ENCODE measurements at places on chromosomes 3 and 15.

GRCh38 chr3:169285057-169286033 lies 378.2 kb downstream of the MECOM start:
- no peak for DNase-seq

DNA sequence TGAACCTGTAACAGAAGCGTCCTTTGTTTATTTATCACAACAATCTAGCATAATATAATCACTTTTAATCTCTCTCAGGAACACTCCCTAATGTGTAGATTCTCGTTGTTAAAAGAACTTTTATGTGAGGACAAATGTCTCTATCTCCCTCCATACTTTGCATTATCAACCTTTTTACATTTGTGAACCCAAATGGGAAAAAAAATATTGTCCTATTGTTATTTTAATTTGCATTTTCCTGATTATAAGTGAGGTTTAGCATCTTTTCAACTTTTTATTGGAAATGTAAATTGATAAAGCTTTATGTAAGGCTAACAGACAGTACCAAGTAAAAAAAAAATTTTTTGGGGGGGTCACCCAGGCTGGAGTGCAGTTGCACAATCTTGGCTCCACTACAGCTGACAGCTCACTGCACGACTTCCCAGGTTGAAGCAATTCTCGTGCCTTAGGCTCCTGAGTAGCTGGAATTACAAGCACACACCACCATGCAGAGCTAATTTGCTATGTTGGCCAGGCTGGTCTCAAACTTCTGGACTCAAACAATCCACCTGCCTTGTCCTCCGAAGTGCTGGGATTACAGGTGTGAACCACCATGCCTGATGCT lies 33.0 kb upstream of the DENND4A start:
- DNase-seq, result no peak

- no peak for DNase-seq
These were observed 440.8 kb upstream of the GBE1 start for GRCh38 chr3:82202269-82202668.

DNA sequence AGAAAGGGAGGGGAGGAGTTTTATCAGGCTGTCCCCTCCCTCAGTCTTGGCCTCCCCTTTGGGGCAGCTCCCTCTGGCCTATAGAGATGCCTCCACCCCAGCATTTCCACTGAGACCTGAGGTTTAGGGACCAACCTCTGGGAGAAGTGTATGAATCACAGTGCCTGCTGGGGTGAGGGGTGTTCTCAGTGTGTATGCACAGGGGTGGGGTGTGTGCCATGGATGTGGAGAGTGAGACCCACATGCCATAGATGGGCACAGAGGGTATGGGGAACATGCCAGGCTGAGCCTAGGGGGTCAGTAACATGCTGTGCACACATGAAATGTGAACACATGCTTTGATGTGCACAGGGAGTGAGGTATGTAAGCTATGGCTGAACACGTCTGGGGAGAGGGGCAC lies 12.4 kb upstream of the ANKRD63 start:
- no peak for DNase-seq

GRCh38 chr3:97821287-97821773 lies 481 bp upstream of the CRYBG3 start:
- no peak for DNase-seq

DNA sequence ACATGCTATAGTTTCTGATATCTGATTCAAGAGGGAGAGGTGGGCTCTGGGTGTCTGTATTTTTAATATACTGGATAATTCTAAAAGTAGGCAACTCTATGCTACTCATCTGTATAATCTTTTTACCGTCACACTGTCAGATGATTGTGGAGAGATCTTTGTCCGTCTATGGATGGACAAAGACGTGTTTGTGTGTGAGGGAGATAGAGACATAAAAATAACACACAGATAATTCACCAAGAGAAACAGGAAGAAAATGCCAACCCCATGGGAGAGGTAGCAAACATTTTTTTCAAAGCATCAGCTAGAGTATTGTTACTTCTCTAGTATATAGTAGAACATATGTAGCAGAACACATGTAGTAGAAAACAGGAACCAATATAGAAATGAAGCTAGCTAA lies 346.1 kb downstream of the AGBL1 start:
- no peak for DNase-seq

GRCh38 chr3:14505001-14505802 lies 34.9 kb downstream of the GRIP2 start:
- no peak for DNase-seq

GRCh38 chr15:94233441-94233840 lies 2.1 kb downstream of the MCTP2 start:
- no peak for DNase-seq

DNA sequence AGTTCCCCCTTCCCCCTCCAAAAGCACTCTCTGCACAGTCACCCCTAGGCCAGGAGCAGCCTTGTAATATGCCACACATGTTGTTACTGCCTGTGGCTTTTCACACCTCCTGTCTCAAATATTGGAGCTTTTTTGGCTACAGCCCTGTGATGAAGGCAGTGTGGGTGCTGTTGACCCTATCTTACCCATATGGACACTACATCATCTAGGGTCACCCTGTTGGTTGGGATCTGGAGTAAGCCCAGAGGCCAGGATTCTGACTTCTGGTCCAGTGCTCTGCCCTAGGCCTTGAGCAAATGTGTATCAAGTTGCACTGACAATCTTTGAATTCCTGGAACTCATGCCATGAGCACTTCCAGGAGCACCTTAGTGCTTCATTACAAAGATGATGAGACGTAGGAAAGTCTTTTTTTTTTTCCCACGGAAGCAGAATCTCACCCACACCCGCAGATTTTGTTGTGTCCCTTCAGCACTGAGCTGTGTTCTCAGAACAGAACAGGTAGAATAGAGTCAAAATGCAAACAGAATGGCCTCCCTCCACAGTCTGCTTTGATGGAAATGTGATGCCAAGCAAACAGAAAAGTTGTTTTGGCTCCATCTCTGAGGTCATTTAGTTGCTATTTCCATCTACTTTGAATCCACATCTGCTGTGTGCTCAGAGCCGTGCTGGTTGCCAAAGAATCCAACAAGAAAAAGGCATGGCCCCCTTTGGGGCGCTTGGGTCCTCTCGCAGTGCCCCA lies 49.6 kb downstream of the SMAD3 start:
- no peak for DNase-seq

- peak; percentile 81 for DNase-seq
These were observed 423.7 kb upstream of the SEMA6D start for GRCh38 chr15:47293466-47294162.

DNA sequence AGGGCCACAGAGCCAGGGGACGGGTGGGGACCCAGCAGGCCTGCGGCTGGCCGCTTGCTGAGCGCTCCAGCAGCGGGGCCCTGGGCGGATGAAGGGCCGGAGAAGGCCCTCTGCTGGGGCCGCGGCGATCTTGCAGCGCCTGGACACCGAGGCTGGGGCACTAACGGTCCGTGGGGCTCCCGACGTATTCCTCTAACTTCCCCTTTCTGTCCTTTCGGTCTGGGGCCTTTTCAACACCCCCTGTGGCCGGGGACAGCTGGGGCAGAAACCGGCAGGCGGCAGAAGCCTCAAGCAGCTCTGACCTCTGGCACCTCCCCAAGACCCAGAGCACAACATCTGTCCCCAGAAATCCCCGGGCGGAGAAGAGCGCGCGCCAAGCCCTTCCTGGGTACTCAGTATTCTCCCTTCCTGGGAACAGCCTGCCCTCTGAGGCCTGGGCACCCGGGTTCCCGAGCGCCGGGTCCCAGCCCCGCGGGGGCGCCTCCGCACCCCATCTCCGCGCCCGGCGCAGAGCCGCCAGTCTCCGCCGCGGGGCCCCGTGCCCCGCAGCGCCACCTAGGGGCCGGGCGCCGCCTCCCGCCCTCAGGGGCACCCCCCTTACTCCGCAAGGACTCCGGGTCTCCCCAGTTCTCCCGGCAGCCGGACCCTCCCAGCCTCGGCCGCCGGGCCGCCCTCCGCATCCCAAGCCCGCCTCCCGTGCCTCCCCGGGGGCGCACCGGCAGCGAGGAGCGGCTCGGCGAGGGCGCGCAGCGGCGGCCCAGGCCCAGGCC lies 582 bp upstream of the SLCO3A1 start:
- peak; percentile 78 for DNase-seq

GRCh38 chr3:124201226-124201625 lies 209.3 kb upstream of the ROPN1 start:
- DNase-seq, result no peak

- DNase-seq, result no peak
These were observed 11.4 kb upstream of the SLC6A6 start for GRCh38 chr3:14391033-14391432.

DNA sequence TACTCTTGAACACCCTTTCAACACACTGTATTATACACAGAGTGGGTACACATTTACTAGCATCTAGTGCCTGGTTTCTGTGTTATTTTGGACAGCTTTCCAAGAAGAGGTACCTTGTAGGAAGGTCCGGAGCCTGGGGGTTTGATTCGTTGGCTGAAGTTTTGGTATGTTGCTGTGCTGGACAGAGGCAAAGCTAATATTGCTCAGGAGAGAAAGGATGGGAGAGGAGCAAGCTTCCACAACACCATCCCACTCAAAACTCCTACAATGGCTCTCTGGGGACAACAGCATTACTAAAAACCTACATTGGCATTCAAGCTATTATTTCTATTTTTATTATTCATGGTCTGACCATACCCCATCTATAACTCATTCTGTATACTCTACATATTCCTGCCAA lies 1.1 kb upstream of the LYSMD2 start:
- no peak for DNase-seq

GRCh38 chr3:171615281-171615680 lies 155.1 kb upstream of the TNIK start:
- DNase-seq, result no peak

DNA sequence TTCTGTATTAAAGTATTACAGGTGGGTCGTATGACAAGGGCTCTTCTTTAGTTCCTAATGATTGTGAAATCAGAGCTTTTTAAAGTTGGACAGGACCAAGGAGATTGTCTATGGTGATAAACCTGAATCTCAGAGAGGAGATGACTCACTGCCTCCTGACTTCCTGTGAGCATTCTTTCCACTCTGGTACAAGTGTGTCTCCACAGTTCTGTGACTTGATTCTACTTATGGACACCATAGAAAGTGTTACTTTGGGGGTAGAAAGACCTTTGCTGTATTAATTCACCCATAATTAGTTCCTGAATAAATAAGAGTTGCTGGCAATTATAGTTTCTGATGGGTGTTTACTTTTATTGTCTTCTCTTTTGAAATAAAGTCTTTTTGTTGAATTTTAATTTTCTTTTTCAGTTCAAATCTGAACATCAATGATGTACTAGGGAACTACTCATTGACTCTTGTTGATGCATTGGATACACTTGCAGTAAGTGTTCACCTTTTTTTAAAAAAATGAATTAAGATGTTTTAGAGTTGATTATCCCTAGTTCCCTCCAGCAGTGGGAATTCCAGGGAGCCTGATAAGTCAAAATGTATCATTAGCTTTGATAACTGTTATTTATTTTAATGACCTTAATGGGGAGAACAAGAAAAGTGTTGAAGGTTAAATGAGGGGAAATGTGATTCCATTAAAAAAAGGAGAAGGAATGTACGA lies 7.4 kb downstream of the EDEM1 start:
- no peak for DNase-seq

DNA sequence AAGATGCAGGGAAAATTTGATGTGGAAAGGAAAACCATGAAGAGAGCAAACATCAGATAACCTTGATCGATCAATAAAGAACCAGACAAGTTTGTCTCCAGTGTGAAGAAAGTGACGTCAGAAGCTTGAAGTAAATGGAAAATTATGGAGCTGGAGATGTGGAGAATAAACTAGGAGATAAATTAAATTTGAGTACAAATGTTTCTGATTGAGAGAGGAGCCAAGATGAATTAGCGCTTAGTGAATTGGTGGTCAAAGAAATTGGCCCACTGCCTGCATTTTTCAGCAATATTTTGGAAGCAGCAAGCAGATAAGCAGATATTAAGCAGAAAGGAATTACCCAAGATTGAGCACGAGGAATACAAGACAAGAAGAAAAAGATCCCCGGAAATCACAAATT lies 567.3 kb upstream of the ZNF385D start:
- DNase-seq, result no peak

DNA sequence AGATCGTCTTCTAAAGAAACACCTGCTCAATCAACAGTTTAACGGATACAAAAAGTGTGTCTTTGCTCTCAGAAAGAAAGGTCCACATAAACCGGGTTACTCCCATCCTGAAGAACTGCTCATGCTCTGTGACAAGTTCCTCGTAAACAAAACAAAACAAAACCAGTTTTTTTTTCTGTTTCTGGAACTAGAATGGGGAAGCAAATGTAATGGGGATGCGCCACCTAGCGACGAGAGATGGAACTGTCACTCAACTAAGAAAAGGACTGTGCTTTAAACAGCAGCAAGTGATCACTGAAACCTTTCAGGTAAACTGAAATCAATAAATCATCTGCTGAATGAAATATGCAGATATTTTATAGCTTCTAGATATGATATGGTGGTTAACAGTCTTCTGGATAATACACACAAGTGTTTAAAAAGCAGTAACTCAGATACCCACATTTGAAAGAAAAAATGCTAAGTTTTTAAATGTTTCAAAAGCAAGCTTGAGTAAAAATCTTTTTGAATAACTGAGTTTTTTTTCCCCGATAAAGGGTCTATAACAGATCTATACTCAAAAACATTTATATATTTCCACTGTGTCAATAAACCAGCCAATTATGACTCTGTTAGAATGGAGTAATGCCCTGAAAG lies 10.9 kb downstream of the TM2D3 start:
- peak; percentile 66 for DNase-seq

GRCh38 chr3:65587650-65588439 lies 450.9 kb downstream of the MAGI1 start:
- no peak for DNase-seq

DNA sequence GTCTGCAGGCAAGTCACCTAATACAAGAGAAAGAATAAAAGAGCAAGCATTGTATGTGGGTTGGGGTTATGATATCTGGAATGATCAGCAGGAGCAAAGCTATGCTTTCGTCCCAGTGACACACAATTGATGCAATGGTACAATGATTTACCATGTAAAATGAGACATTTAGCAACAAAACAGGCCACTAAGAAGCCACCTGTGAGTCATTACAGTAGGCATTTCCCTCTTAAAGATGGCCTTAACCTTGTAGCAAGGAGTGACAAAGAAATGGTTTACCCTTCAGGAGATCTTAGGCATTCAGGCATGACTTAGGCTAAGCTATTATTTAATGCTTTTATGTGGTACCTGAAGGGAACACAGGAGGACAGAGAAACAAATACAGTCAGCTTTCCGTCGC lies 373.3 kb upstream of the RBMS3 start:
- DNase-seq, result no peak

DNA sequence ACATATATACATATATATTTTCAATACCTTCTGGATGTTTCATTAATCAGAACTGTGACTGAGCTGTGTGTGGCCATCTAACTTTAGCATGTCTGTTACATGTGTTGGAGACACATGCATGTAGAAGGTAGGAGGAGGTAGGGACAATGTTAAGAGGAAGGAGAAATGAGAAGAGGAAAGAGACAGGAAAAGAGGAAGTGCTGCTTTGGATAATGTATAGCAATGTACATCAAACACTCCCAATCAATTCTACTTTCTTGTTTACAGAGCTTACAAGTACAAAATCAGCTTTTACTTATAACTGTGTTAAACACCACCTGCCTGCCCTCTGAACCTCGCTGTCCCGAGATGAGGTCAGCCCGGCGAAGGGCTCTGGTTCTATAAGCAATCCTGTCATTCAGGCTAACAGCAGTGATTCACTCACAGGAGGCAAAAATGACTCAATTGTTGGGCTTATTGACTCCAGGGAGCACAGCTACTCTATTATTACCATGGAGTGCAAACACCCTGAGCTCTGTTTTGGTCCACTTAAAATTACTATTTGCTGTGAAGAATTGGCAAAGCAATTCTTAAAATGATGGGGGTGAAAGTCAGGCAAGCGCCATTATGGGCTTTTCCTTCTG lies 188.9 kb downstream of the MEIS2 start:
- no peak for DNase-seq

Measured in left hindlimb (tissue), 1 donor.